ENCODE measurements at places on chromosomes 7 and 10.
A peak's percentile ranks its signal among the peaks of the same experiment; 100 is the strongest.

DNA sequence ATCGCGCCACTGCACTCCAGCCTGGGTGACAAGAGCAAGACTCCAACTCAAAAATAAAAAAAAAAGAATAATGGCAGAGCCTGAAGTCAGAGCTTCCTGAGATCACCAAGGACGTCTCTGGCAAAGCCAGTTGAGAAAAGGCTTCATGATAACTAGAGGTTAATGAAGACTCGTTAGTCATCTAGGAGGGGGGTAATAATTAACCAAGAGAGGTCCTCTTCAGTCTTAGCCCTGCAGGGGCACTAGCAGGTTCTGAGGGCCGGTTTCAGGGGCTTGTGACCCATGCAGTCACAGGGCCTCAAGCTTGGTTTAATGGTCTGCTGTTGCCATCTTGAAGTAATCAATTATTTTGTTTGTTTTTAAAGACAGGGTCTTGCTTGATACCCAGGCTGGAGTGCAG, 28.6 kb upstream of the PROSER2 start:
- DNase-seq, result no peak

DNA sequence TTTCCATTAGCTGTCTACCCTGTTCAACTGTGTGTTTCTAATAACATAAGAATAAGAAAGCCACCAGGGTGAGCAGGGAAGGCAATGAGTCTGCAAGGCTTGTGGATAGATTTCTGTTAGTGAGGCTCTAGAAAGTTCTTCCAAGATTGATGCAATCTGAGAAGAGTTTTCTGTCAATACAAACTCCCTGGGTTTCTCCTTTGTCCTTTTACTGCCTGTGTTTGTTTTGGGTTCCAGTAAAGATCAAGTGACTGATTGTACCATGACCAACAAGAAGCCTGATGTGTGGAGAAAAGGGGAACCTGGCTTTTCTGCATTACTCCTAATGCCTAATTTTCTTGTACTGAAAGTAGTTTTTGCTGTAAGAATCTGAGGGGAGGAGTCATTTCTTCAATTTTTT, 139.9 kb downstream of the CFTR start:
- no peak for DNase-seq

DNA sequence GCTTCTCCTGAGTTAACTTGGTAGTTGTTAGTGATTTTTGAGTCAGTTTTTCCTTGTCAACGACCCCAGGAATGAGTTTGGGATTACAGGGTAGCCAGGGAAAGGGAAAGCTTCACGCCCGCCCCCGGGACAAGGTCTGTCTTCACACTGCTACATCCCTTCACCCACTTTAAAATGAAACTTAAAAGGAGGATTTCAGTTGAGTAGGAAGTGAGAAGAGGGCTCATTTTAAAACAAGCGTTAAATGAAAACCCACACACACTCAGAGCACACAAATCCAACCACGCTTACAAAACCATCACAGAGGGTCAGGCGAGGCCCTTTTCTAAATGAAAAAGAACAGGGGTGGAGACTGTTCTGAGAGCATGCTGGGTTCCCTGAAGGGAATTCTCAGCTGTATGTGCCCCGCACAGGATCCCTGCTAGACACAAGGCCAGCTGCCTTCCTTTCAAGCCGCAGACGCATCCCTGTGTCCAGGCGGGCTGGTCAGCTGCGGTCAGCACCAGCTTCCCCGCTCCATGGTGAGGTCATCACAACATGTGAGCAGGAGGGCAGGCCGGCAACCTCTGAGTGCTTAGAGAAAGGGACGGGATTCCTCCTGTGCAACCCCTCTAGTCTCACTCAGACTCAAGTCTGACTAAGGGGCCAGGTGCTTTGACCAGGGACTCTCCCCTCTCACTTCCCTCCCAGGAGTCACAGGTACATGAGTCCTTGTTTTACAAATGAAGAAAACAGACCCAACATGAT, 111.8 kb downstream of the EGFR start:
- no peak for DNase-seq

DNA sequence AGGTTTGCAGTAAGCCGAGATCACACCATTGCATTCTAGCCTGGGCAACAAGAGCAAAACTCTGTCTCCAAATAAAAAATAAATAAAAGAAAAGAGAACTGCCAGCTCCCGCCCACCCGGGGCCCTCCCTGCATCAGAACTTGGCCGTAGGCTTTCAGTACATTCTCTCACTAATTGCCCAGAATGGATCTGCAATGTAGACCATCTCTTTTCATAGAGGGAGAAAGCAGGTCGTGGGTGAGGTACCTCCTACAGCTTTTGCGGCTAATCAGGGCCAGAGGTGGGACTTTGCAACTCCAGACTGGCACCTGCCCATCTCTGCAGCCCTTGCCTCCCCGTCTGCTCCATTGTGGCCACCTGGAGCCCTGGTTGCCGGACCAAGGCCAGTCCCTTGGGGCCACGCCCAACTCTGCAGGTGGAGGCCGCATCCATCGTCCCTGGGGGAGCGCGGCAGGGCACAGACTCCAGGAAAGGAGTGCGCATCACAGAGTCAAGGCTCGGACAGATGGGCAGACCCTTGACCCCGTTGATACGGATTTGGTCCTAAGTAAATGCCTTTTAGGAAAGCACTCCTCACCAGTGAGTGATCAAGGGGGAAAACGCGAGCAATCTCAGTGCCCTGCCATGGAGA, 179.1 kb upstream of the SH2B2 start:
- no peak for DNase-seq

GRCh38 chr7:37993060-37993501, 72.6 kb downstream of the EPDR1 start:
- no peak for DNase-seq

DNA sequence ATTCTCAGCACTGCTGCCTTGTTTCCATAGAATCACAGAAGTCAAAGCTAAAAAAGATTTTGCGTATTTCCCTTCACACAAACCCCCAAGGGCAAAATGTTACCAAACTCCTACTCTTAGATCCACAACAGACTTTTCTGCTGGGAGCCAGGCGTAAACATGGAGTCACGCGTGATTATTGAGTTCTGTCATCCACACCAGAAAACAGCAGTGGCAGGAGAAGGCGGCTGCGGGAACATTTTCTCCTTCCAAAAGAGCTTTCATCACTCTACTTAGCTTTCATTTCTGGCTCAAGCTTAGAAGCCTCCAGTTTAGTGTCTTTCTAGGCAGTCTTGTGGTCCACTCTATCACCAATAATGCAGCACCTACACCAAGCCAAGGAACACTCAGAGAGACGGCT, 712.9 kb upstream of the NRP1 start:
- no peak for DNase-seq

- no peak for DNase-seq
These were observed 20.5 kb upstream of the STEAP2 start for GRCh38 chr7:90190995-90191394.

DNA sequence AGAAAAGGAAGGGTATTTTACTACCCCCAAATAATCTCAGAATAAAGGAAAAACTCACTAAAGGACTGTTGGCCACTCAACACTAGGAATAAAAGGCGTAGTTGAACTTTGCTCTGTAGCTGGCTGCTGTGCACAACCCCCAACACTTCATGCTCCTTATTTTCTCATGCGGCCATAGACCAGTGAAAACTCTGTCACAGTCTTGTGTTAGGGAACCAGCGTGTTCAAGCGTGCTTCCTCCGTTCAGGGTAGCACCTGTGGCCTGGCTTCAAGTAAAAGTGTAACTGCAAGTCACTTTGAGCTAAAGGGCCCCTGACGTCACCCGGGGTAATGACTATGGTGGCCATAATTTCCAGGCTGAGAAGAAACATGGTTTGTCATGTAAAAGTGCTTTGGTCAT, 27.0 kb downstream of the BLNK start:
- DNase-seq, result no peak

GRCh38 chr10:74206746-74207145, 55.7 kb downstream of the ADK start:
- no peak for DNase-seq

GRCh38 chr7:135775230-135775629, 26.6 kb upstream of the FAM180A start:
- no peak for DNase-seq

GRCh38 chr10:104862-105565, 30.2 kb upstream of the ZMYND11 start:
- DNase-seq, result no peak

- DNase-seq, result peak; percentile 80
These were observed 98.0 kb upstream of the ANLN start for GRCh38 chr7:36291387-36292316.

- DNase-seq, result no peak
These were observed 119.9 kb downstream of the ADCYAP1R1 start for GRCh38 chr7:31171984-31172383.

GRCh38 chr10:63883861-63884260, 362.7 kb downstream of the REEP3 start:
- DNase-seq, result no peak

- peak; percentile 40 for DNase-seq
These were observed 247.4 kb downstream of the ELMO1 start for GRCh38 chr7:37201003-37201875.

- DNase-seq, result no peak
These were observed 137.4 kb downstream of the GLI3 start for GRCh38 chr7:42099470-42100155.

DNA sequence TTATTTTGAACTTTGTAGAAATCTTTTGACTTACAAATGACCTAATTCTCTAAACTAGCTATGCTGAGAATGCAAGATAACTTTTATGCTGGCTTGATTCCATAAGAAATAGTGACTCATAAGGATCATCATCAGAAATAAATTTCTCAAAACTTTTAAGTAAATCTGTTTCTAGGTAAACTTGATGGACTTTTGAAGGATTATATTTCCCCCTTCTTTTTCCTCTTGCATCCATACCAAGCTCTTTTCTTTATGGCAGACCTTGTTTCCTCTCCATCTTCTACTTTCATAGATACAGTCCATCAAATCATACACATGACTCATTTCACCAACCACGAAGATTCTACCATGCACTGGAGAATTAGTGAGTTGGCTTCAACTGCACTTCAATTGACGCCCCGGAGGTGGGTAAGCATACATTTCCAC, 336.3 kb downstream of the KCNMA1 start:
- DNase-seq, result no peak

DNA sequence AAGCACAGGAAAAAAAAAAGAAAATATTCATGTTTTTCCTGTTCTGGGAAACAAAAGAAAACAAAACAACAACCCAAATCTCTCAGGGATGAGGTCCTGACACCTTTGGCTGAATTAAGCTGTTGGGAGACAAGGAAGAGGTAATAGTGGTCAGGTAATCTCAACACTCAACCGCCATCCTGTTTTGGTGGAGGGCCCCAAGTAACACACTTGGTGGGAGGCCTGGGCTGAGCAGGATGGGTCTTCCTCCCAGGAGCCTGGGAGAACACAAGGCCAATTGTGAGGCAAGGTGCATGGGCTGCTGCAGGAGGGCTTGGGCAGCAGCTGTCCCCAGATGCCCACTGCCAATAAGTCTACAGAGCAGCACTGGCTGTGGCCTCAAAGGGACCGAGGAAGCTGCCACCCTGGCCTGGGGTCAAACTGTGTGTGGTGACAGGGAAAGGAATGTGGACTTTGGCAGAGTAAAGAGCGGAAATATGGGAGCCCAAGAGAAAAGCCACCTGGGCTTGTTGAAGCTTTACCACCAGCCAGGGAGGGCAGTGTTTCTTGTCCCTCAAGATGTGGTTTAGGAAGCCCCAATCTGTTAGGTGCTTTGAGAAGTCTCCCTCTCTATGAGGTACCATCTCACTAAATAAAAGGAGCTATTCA, 93.5 kb upstream of the SLC25A13 start:
- DNase-seq, result no peak

GRCh38 chr7:80181411-80181810, 46.8 kb downstream of the GNAI1 start:
- DNase-seq, result no peak

GRCh38 chr7:23338863-23339262, 39.7 kb downstream of the MALSU1 start:
- DNase-seq, result no peak

DNA sequence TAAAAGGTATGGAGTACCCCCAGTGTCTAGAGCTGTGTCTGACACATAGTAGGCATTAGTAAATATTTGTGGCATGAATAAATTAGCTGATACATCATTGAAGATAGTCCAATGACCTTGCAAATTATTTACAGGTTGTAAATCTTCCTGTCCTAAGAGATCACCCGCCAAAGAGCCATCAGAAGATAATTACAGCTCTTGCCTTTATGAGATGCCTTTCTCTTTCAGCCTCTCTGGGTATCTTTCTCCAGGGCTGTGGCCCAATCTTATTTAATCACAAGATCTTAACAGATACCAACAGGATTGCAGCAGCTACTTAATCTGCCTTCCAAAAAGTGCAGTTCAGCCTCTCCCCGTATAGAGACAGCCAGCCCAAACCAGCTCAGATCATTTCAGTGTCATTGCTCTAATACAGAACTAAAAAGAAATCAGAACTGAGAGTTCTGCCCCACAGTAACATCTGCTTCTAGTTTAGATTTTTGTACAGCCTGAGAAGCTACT, 41.5 kb downstream of the MYOF start:
- DNase-seq, result no peak

DNA sequence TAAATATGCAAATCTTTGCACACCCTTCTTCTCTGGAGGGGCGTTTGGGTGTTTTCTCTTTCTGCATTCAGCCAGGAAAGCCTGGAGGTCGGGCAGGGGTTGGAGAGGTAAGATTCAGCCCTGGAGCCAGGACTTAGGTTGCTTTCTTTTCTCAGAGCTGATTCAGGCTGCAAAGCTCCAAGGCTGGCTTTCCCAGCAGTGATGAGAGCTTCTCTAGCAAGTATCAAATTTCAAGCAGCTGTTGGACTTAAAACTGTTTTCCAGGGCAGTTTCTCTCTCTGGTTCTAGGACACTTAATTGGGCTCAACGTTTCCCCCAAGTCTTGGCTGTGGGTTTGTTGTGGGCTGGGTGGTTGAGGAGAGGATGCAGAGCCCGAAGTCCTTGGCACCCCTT, 608 bp downstream of the AKR1B10 start:
- DNase-seq, result no peak

DNA sequence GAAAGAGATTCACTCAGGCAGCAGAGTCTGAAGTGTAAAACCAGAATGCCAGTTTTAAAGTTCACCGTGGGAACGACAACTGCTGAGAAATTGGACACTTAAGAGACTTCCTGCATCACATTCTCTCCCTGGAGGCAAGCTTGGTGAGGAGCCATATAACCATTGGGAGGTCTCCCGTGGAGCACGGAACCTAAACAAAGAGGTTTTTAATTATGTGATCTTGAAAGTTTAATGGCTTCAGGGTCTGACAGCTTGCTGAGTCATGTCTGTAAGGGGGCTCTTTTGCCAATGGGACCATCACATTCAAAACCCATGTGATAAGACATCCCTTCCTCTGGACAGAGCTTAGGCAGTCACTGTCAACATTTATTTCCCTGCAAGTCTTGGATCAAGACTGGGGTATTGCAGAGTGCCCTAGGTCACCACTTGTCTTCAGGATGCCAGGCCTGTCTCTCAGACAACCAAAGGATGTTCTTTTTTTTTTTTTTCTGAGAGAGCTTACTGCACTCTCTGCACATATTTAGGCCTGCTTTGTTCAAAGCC, 674.4 kb downstream of the TYW1 start:
- no peak for DNase-seq

DNA sequence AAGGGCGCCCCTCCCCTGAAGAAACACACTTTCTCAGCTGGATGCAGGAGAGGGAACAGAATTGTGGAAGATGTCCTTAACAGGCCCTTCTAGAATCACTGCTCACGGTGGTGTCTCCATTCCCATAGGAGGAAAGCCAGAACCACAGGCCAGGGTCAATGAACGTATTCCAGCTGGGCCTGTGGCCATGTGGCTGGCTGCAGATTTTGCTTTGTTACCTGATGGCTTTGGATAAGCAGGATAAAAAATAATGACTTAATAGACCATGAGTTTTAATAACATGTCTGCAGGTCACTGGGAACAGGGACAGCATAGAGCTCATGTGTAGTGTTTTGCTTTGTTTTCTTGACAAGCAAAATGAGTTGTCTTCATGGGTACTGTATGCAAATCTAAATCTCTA, 210.3 kb downstream of the TRIL start:
- DNase-seq, result no peak
